ENCODE measurements at places on chromosomes 5 and 9. TPM values are rescaled to one million over a fixed set of nuclear protein-coding genes. Genes with fewer than 3 reads are reported as not detected.
A peak's percentile ranks its signal among the peaks of the same experiment; 100 is the strongest.

MARCOL gene
- total RNA-seq: not detected

WDR5 gene
- total RNA-seq: 48.7 TPM

HAVCR1 gene
- not detected for total RNA-seq

DND1 gene
- total RNA-seq: 1.1 TPM

PCDHGA7 gene
- 1.1 TPM for total RNA-seq

PPP3R2 gene
- total RNA-seq: not detected

ETF1 gene
- total RNA-seq: 116 TPM

PCDHB13 gene
- 3.0 TPM for total RNA-seq

LYSMD3 gene
- total RNA-seq: 8.2 TPM

CD180 gene
- total RNA-seq: not detected

CEL gene
- total RNA-seq: 2.2 TPM

DNA sequence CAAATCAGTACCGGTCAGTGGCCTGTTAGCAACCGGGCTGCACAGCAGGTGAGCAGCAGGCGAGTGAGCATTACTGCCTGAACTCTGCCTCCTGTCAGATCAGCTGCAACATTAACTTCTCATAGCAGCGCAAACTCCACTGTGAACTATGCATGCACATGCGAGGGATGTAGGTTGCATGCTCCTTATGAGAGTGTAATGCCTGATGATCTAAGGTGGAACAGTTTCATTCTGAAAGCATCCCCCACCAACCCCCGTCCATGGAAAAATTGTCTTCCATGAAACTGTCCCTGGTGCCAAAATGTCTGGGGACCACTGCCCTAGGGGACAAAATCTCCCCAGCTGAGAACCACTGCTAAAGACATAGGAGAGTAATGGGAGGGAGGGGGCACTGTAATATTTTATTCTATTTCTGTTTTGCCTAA, 51.1 kb downstream of the P4HA2 start:
- DNase-seq: peak; percentile 17

GRCh38 chr9:15144622-15145061, 162.4 kb downstream of the TTC39B start:
- DNase-seq: no peak

- DNase-seq: no peak
Measured at GRCh38 chr9:125172031-125172755, 17.4 kb downstream of the PPP6C start.

DNA sequence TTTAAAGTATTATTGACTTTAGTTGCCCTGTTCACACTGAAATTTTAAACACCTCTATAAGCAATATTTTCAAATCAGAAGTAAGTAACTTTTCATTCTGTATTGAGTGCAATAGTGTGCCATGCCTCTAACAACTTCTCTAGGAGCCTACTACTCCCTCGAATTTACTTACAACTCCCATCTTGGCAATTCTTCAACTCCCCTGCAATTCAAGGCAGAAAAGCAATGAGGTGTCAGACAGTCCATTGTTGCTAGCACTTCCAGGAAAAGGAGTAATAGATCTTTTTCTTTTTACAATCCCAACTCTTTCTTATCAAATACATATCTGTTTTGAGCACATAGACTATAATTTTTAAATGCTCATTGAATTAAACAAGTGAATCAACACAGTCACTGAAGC, 222.7 kb upstream of the PUM3 start:
- DNase-seq: no peak

DNA sequence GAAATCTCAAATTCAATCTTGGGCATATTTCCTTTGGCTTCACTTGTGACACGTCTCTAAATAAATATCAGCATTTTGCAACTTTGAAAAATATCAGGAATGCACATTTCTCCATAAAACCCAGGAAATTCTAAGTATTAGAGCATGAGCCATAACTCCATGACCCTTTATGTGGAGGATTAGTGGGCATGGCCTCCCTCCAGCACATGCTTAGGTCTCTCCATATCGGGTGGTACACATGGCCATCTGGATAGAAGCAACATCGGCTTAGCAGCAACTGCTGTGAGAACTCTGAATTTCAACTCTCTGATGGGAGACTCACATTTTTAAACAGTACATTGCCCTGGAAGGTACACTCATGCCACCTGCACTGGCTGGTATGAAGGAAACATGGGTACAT, 73.7 kb upstream of the EGFLAM start:
- no peak for DNase-seq

- DNase-seq: peak; percentile 85
Measured at GRCh38 chr5:5014586-5015235, 125.4 kb upstream of the ADAMTS16 start.

DNA sequence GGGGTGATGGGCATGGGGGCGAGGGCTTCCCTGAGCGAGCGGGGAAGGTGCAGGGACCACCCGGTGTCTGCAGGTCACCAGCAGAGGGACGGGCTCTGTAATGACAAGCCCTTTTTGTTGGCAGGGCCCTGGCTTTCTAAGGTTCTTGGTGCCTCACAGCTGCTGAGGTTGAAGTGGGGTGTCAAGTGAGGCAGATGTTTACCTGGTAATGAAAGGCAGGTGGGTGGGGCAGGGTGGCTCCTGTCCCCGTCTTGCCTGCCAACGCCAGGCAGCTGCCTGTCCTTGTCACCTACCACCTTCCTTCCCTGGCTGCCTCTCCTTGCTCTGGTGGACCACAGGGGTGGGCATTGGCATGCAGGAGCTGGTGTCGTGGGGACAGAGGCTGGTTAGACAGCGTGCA, 41.0 kb upstream of the SEMA4D start:
- no peak for DNase-seq

DNA sequence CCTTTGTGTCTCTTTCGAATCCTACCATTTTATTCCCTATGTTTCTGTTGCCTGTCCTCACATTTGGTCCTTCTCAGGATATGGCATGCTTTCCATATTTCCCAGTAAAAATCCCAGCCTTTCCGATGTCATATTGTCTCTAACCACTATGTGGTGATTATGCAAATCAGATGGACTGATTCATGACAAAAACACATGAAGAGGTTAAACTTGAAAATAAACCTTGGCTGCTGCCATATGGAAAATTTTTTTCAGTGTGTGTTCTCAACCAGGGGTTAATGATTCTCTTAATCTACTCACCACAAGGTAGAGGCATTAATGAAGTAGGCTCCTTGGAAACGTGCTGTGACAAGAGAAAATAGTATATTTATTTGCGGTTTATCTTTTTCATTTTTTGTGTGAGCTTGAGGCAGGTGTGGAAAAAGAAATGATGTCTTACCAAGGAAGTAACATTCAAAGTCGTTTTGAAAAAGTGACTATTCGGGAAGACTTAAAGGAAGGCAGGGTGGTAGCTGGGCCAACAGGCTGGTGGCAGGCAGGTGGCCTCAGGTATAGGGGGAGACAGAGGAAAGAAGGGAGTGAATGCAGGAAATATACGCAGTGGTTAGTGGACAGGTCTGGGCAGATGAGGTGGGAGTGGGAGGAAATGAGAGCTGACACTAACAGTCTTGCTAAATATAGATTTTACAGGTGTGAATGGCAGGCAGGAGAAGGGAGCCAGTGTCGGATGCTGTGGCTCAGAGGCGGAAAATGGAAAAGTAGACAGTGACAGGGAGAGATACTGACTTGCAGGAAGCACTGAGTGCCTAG, 46.2 kb downstream of the DMRT2 start:
- DNase-seq: no peak

- no peak for DNase-seq
Measured at GRCh38 chr5:10625700-10626472, 62.0 kb downstream of the ANKRD33B start.

Measured in neural progenitor cell (in vitro differentiated cells).